ENCODE measurements at places on chromosomes 16 and 17.

DNA sequence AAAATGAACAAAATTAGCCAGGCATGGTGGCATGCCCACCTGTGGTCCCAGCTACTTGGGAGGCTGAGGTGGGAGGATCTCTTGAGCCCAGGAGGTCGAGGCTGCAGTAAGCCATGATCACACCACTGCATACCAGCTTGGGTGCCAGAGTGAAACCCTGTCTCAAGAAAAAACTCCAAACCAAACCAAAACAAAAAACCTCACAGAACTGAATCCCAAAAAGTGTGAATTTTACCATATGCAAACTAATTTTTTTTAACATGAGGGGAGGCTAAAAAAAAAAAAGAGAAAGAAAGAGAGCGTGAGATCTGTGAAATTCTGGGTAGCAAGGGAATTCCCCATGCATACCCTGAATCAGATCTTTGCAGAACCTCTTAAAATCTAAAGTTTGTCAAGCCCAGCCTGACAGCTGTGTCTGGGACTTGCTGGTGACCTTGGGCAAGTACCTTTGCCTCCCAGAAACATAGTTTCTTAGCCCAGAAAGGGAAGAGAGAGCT is 17.1 kb upstream of the CDH1 start:
- no peak for DNase-seq

DNA sequence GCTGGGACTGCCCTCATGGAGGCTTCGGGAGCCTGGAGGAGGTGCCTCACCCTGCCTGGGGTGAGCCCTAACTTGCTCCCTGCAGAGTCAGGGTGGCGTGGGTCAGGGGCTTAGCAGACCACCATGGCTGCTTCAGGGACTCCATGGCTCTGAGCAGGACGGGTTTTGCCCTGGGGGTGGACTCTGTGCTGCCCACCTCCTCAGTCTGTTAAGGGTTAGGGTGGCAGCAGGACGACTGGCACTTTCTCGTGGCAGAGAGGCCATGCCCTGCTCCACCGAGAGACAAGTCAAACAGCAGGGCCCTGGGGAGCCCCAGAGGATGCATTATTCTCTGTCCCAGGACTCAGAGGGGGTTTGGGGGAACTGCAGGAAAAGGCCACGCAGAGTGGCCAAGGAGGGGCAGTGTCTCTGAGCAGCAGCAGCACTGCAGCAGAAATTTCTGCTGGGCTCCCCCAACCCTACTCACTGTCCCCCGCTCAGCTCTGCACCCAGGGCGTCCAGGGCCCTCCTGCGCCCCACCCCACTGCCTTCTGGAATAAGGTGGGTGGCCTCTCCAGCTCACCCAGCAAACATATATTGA is 1.8 kb upstream of the PRSS22 start:
- no peak for DNase-seq

DNA sequence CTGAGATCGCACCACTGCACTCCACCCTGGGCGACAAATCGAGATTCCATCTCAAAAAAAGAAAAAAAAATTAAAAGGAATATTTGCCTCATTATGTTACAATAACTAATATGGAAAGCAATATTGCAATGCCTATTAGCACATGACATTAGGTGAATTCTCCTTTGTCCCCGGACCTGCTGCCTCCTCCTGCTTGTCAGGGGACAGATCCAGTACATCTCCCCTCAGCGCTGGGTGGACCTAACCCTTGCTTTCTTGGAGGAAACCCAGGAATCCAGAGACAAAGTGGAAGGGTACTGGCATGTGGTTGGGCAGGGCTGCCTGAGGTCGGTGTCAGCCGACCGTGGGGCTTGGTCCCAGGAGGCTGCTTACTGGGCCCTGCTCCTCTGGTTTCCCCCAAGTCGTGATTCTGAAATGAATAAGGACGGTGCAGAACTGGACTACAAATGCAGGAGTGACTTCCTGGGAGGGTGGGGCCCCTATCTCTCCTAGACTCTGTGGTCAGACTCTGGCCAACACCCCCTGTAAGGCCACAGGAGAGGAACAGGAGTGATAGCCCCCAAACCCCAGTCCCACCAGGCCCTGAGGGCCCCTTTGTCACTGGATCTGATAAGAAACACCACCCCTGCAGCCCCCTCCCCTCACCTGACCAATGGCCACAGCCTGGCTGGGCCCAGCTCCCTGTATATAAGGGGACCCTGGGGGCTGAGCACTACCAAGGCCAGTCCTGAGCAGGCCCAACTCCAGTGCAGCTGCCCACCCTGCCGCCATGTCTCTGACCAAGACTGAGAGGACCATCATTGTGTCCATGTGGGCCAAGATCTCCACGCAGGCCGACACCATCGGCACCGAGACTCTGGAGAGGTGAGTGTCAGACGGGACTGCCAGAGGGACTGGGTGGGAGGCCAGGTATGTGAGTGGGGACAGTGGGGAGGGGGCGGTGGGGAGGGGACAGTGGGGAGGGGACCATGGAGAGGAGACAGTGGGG is at the start of gene HBZ:
TSS of gene HBZ (plus strand) at position 504 of the 988 bp plus-strand sequence. CDS start at position 770, 266 bp downstream.
- no peak for DNase-seq

DNA sequence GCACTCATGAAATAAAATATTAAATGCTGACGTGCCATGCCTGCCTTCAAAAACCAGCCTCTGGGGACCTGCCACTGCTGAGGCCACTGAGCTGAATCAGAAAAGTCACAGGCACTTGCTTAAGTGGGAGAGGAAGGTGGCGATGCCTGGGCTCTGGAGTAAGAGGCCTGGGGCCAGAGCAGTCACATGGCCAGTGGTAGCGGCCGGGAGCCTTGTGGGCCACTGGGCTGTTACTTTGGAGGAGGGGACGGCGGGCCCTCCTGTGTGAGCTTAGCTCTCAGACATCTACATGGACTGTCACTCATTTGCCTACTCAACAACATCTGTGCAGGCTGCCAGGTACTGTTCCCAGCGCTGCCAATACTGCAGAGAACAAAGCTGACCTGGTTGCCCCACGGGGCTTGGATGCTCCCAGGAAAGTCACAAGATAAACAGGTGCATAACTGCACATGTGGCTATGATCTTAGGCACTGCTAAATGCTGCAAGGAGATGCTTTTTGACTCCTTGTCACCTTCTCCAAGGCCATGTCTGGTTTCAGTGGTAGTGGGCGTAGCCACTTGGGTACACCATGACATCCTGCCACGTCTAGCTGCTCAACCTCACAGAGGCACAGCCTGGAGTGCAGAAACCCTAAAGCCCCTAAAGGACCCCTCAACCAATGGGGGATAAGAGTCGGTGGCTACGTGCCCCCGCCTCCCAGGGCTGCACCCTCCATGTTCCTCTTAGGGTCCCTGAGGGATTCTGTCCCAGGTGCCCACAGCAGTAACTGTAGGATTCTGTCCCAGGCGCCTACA is 11.6 kb downstream of the COTL1 start:
- DNase-seq, result no peak

DNA sequence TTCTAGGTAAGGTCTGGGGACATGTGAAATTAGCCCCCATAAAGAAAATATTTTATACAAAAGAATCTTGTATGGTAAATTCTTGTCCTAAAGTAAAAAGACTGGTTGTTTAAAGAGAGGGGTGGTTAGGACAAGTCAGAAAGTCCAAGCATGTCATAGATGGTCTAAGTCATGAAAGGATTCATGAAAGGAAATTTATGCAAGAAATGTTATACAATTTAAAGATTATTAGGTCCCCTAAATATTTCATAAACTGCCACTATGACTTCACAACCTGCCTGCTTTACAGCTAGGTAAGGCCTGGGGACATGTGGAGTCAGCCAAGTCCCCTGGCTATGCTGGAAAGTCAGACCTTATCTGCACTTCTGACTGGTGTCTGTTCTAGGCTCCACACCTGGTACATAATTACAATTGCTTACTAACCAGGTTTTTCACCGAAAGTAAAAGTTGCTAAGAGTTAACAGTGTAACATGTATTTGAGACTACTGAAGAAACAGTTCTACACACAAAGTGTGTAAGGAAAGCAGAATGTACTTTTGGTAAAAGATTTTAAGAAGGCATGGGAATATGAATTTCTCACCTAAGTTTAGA is 17.0 kb downstream of the N4BP1 start:
- DNase-seq, result no peak

- DNase-seq, result no peak
These were observed 12.2 kb upstream of the BEAN1 start for GRCh38 chr16:66414891-66415290.
